Hepatocyte (in vitro differentiated cells): ENCODE measurements at places on chromosomes 7 and 10. TPM values are rescaled to one million over a fixed set of nuclear protein-coding genes. Genes with fewer than 3 reads are reported as not detected.

Gene CALHM1
- not detected in 2 replicates for total RNA-seq

Gene PGAM1
- total RNA-seq = 204 and 214 TPM in 2 replicates

Gene PNLIPRP3
- 0.93 and 1.0 TPM in 2 replicates for total RNA-seq

Gene WNT2
- total RNA-seq = 16.3 and 17.6 TPM in 2 replicates

Gene MLXIPL
- 20.9 and 21.7 TPM in 2 replicates for total RNA-seq

Gene DPP6
- total RNA-seq = 0.12 and 0.20 TPM in 2 replicates
